SK-N-DZ (cell line): ENCODE measurements at places on chromosomes 7 and 10.

GRCh38 chr7:151248346-151249033 lies at the start of gene SMARCD3:
TSS of gene SMARCD3 (minus strand) at chr7:151248694. CDS start at chr7:151248562, 132 bp downstream.
- peak; percentile 62 for DNase-seq

DNA sequence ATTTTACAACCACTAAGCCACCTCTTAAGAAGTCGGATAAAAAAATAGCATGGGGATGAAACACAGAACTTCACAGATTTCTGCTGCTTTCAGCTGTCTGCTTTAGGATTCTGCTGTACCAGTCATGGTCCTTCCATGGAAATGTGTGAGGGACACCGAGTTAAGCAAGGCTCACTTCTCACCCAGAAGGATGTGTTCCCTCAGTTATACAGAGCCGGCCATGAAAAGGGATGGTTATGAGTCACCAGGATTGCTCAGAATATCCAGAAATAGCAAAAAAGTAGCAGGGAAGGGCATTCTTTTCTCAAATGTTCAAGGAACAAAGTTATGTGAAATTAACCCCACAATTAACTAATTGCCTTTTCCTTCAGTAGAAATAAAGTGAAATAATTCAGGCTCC lies 124.4 kb downstream of the AMPH start:
- DNase-seq: no peak

DNA sequence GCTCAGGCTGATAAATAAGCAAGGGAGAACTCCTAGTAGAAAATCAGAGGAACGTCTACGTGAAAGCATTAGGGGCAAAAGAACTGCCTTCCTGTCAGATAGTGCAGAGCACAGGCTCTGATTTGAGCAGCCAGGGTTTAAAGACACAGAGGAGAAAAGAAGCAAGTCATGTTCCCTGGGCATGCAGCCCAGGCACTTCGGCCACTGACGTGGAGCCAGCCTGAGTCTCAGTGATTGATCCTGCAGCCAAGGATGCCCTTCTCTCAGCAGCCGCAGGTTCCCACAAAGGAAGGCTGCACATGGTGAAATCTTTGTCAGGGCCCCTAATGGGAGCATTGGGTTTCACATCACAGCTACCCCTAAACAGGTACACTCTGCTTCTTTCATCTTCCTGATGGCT lies 161.7 kb upstream of the HPS1 start:
- DNase-seq: no peak

DNA sequence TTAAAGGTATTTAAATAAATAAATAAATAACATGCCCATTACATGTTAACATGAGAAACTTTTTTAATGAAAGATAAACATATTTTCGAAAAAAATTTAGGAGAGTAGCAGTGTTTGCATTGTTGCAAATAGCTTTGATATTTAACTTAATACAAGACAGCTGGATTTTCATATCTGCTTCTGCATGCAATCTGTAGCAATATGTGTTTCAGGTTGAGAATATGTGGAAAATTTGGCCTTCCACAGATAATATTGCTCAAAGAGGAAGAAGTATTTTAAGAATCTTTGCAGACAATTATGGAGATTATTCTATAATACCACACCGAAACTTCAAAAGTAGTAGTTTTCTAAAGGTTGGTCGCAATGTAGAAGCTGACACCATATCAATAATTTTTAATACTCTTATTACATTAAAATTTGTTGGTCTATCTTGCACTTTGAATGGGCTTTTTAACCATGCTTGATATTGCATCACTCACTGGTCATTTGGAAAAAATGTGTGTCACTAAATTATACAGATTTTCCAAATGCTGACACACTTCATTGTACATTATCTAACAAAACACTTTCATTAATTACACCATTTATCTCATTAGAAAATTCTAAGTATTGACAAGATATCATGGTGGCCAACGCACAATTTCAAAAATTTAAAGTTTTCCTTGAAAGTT lies 229.8 kb upstream of the HDAC9 start:
- DNase-seq: no peak

DNA sequence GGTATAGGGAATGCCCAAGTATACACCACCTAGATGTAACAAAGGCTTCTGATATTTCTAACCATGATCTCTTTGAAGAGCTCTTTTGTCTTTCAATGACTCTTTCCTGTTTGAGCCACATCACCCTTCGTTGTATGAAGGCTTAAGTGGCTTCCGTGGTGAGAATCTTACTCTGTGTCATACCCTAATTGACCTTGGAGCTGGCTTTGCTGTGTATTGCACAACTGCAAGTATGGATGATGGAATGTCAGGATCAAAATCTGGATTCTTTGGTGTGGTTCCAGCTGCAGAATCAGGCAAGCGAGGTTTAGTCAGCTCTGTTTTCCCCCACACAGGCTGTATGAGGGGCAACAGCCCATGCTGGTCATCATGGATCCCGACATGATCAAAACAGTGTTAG lies 16.0 kb downstream of the CYP3A43 start:
- no peak for DNase-seq

- DNase-seq: no peak
Observed at GRCh38 chr7:81420526-81421226, 349.2 kb downstream of the HGF start.

- DNase-seq: no peak
Observed at GRCh38 chr10:1230138-1230537, 174.0 kb downstream of the WDR37 start.

DNA sequence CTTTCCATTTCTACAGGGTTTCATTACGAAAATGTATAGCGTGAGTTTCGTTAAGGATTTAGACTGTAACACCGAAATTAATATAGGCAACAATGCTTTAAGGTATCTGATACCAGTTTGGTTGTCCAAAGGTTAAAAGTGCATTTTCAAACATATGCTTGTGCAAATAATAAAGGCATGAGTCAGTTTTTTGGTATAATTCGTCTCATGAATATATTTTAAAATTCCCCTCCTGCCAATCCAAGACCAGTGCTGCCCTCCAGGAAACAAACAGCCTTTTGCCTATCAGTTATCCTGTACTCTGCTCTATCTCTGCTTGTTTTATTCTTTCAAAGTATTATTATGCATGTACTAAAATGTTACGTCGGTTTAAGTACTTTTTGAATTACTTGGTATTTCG lies 2.0 kb downstream of the LCOR start:
- DNase-seq: no peak

GRCh38 chr7:138720286-138720685 lies 19.1 kb upstream of the SVOPL start:
- DNase-seq: no peak

DNA sequence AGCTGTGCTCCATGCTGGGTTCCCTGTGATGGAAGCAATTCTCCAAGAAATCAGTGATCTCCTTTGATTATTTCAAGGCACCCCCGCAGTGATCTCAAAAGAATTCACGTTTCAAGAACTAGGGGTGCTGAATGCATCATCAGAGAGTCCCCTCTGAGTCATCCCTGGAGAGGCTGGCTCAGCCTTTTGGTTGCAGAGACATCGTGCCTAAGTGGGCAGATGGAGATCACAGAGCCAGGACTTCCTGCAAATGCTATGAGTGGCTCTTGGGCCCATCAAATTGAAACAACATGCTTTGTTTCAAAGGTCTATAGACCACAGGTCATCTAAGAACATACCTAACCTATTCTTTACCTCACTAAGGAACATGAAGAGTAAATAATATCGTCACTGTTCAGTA lies 41.5 kb upstream of the PLEKHA1 start:
- no peak for DNase-seq

- DNase-seq: no peak
Observed at GRCh38 chr7:112157072-112157471, 49.1 kb downstream of the DOCK4 start.

GRCh38 chr7:112572669-112573301 lies 92.0 kb downstream of the LSMEM1 start:
- no peak for DNase-seq

DNA sequence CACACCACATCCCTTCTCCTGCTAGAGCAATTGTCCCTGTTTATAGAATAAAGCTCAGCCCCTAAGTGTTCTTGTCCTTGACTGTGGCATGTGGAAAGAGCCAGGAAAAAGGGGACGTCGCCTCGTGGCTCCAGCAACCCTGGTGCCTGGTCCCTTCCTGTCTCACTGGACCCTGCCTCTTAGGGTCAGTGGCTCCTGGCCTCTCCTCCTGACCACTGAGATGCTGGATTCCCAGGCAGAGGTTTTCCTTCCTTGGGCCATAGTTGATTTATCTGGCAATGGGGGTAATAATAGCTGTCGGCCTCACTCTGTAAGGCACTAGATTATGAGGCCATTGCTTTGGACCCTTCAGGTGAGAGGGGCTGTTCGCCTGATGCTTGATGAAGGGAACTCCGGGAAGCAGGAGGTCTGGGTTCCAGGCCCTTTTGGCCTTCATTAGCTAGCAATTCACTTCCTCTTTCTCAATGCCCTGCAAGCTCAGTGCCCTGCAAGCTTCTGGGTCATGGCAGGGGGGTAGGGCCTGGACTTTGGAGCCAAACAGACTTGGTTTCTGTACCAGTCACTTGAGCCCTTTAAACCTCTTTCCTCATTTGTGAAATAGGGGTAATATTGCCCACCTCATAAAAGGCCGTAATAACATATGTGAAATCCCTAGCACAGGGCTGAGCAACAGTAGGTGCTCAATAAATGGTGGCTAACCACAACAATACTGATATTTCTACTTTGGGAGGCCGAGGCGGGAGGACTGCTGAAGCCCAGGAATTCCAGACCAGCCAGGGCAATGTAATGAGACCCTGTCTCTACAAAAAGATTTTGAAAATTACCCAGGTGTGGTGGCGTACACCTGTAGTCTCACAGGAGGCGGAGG lies 1.1 kb downstream of the ASL start:
- no peak for DNase-seq

DNA sequence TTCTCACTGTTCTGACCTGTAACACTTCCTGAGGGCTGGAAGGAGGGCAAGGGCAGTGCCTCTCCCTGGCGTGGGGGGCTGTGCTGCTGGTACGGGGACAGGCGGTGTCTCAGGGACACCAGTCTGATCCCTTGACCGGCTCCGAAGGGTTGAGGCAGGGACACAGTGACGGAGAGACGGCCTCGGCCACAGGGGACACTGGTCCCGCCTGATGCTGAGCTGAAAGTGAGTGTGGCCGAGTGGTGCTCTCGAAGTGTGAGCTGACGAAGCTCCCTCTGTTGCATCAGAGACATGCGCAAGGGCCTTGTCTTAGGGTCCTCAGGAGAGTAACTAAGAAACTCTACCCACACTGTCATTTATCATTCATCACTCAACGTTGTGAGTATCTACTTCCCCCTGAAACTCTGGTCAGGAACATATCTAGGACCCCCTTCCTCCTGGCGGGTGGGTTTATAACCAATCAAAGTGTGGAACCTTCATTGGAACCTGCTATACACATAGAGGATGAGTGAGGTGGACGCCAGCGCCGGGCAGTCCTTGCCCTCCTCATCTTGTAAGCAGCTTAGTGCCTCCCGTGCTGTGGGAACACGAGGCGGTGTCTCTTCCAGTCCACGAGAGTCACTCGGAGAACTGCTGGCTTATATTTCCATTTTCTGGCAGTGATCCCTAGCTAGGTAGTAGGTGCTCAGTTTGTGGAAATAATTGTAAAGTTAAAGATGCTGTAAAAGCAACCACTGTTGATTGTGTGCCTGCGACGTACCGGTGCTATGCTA lies 283.1 kb downstream of the DNAJB6 start:
- no peak for DNase-seq

GRCh38 chr7:157686285-157686894 lies 349.6 kb downstream of the DNAJB6 start:
- DNase-seq: no peak

DNA sequence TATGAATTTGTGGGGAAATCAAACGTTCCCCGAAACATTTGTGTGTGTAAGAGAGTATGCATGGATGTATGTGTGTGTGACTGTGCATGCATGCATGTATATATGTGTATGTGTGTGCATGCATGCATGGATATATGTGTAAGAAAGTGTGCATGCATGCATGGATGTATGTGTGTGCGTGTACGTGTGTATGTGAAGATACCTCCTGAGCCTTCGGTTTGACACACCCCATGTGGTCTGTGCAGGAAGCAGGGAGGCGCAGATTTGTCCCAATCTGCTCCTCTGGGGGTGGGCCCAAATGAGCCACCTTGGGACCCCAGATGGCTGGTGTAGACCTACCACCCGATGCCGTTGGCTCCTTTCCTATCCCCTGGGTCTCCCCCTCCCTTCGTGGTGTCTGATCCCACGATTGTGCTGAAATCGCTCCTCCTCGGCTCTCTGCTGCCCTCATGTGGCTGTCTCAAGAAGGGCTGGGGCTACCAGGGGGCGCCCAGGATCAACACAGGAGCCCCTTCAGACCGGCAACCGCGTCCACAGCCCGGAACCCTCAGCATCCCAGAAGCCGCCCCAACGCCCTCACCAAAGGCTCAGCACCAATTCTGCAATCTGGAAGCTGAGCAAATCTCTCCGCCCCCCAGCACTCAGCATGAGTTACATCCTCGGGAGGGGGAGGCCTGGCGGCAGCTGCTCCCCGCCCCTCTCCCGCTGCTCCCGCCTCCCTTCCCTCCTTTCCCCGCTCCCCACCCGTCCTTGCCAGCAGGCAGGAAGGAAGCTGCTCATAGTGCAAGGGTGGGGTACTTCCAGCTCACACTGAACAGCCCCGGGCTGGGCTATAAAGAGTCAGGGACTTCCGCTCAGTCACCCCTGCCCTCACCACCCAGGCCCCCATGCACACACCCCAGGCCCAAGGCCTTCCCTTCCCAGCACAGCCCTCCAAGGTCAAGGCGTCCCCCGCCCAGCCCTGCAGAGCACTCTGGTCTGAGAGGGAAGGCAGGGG lies 2.3 kb upstream of the NOS3 start:
- peak; percentile 87 for DNase-seq

- no peak for DNase-seq
Observed at GRCh38 chr7:98922392-98923187, 44.3 kb downstream of the TRRAP start.

- DNase-seq: no peak
Observed at GRCh38 chr10:122057841-122058413, 69.0 kb downstream of the TACC2 start.

- no peak for DNase-seq
Observed at GRCh38 chr10:51747216-51747615, 47.8 kb upstream of the CSTF2T start.

GRCh38 chr7:101021703-101022102 lies 1.8 kb downstream of the MUC17 start:
- no peak for DNase-seq

DNA sequence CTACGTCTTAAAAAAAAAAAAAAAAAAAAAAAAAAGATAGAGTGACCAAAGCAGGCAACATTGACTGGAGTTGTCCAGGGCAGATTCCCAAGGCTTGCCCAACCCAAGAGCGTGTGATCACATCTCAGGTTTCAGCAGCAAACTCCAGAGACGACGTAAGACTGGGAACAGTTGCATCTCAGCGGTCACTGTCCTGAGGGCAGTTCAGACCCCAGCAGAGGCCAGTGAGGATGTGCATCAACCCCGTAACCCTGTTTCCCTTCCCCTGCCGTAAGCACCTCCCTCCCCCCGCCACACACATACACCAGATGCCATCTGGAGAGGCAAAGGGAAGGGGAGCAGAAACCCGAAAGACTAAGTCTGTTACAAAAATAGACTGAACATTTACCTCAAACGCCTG lies 19.3 kb upstream of the TOMM7 start:
- no peak for DNase-seq

- no peak for DNase-seq
Observed at GRCh38 chr7:106692450-106693051, 31.6 kb upstream of the CCDC71L start.
